Osteocyte (in vitro differentiated cells): ENCODE measurements at places on chromosomes 7 and 10. TPM values are rescaled to one million over a fixed set of nuclear protein-coding genes. Genes with fewer than 3 reads are reported as not detected.

Gene ENKUR
- 0.62 and 1.6 TPM in 2 replicates for total RNA-seq

Gene CFTR
- total RNA-seq, result not detected in 2 replicates

Gene NXPH1
- not detected in 2 replicates for total RNA-seq

Gene BICC1
- total RNA-seq, result 39.4 and 41.0 TPM in 2 replicates

Gene BUB3
- total RNA-seq, result 84.4 and 97.0 TPM in 2 replicates

- H3K4me1 ChIP-seq, result peaks cover 50% of the 10 kb centered on the region
- H3K4me3 ChIP-seq, result peak overlapping the region; percentile 88
- DNase-seq, result no peak
- H3K36me3 ChIP-seq, result peaks cover 25% of the 10 kb centered on the region
- H3K27ac ChIP-seq, result peak overlapping the region; percentile 90
- no peaks in the 10 kb centered on the region for H3K27me3 ChIP-seq
These were observed 745 bp downstream of the YWHAG start for GRCh38 chr7:76358011-76358480.

- no peaks in the 10 kb centered on the region for H3K36me3 ChIP-seq
- no peak for DNase-seq
- peaks cover 70% of the 10 kb centered on the region for H3K27me3 ChIP-seq
- no peaks in the 10 kb centered on the region for H3K4me1 ChIP-seq
- no peak overlapping the region for H3K27ac ChIP-seq
- H3K4me3 ChIP-seq, result no peak overlapping the region
These were observed 125.5 kb upstream of the PODXL start for GRCh38 chr7:131681961-131682360.

GRCh38 chr7:144834641-144835144 is 1.2 kb downstream of the TPK1 start:
- H3K36me3 ChIP-seq, result no peaks in the 10 kb centered on the region
- H3K4me3 ChIP-seq, result peak overlapping the region; percentile 93
- H3K4me1 ChIP-seq, result peaks cover 8% of the 10 kb centered on the region
- peak overlapping the region; percentile 91 for H3K27ac ChIP-seq
- no peaks in the 10 kb centered on the region for H3K27me3 ChIP-seq
- no peak for DNase-seq

DNA sequence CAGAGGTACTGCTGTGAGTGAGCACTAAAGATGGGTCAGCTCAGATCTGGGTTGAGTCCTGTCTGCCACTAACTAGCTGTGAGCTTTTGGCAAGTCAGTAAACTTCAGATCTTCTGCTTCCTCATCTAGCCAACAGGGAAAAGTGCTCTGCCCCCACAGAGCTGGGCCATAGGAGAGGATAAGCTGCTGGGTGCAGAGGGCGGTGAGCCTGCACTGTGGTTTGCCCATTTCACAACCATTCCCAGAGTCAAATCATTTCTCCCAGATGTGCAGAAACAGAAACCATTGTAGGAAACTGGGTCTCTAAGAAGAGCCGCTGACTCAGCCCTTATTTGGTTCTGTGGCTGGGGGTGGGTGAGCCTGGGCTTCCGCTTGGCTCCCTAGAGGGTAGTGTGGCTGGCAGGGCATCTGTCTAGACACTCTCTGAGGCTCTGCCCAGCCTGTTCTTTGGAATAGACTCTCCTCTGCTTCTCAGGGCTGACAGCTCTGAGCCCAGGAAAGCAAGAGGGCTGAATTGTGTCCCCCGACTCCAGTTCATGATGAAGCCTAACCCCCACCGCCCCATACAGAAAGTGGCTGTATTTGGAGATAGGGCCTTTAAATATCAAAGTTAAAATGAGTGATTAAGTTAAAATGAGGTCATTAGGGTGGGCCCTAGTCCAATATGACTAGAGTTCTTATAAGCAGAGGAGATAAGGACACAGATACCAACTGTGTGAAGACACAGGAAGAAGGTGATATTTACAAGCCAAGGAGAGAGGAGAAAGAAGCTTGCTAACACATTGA is 29.5 kb upstream of the ARHGAP22 start:
- H3K27ac ChIP-seq, result peak overlapping the region; percentile 69
- H3K4me1 ChIP-seq, result peaks cover 31% of the 10 kb centered on the region
- H3K27me3 ChIP-seq, result peaks cover 7% of the 10 kb centered on the region
- peak; percentile 84 for DNase-seq

GRCh38 chr7:151076863-151077704 is 3.5 kb downstream of the FASTK start:
- DNase-seq, result no peak
- H3K27me3 ChIP-seq, result no peaks in the 10 kb centered on the region
- H3K27ac ChIP-seq, result peak overlapping the region; percentile 47
- peaks cover 33% of the 10 kb centered on the region for H3K4me1 ChIP-seq

- no peaks in the 10 kb centered on the region for H3K27me3 ChIP-seq
- peaks cover 6% of the 10 kb centered on the region for H3K4me1 ChIP-seq
- no peak overlapping the region for H3K27ac ChIP-seq
- DNase-seq, result no peak
- no peaks in the 10 kb centered on the region for H3K36me3 ChIP-seq
These were observed 61.1 kb downstream of the GNAT3 start for GRCh38 chr7:80450621-80451308.

DNA sequence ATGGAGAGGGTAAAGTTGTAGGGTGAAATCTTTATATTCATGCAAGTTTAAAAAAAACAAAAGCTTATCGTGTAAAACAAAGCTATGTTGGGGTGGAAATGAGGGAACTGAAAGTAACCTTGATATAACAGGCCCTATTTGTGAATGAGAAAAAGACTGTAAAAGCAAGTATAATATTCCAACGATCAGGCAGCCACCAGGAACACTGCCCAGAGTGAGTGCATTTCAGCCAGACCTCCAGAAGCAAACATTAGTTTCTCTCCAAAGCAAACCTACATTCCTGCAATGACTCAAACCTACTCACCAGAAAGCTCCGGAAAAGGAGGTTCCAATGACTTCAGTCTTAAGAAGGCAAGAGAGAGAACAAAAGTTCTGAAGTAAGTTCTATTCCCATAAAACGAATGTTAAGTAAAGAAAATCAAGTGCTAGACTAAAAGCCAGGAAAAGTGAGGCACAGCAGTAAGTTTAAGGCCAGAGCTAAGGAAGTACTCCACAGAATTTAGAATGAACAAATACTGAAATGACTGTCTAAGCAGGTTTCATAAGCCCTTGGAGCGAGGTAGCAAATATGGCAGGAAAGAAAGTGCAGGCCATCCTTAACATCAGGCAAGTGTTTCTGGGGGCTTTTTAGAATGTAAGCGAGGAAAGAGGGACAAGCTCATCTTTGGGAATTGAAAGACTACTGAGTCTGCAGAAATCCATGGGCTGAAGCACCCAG is 493.1 kb downstream of the XPNPEP1 start:
- DNase-seq, result no peak
- H3K4me1 ChIP-seq, result no peaks in the 10 kb centered on the region
- no peak overlapping the region for H3K27ac ChIP-seq
- peaks cover 5% of the 10 kb centered on the region for H3K27me3 ChIP-seq

DNA sequence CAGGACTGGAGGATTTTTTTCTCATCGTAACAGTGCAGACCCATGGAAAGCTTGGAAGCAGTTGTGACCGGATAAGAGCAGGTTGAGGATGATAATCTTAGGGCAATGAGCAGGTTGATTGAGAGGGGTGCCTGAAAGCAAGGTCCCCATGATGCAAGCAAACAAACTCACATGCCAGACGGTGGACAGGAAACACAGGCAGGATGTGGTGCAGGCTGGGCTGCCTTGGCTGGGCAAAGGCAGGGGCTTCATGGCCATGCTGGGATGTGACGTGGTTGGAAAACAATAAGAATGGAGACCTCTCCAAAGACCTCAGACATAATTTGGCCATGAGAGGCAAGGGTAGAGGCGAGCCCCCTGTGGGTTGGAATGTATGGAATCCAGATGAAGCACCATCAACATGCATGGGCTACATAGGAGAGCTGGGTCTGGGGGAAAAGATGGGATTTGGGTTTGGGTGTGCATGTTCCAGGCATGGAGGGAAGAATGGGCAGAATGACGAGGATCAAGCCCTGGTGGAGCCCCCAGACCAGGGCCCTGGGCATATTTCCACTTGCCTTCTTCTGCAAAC is 58.3 kb downstream of the IKZF1 start:
- no peak overlapping the region for H3K4me3 ChIP-seq
- H3K27ac ChIP-seq, result no peak overlapping the region
- H3K27me3 ChIP-seq, result no peaks in the 10 kb centered on the region
- H3K4me1 ChIP-seq, result no peaks in the 10 kb centered on the region

DNA sequence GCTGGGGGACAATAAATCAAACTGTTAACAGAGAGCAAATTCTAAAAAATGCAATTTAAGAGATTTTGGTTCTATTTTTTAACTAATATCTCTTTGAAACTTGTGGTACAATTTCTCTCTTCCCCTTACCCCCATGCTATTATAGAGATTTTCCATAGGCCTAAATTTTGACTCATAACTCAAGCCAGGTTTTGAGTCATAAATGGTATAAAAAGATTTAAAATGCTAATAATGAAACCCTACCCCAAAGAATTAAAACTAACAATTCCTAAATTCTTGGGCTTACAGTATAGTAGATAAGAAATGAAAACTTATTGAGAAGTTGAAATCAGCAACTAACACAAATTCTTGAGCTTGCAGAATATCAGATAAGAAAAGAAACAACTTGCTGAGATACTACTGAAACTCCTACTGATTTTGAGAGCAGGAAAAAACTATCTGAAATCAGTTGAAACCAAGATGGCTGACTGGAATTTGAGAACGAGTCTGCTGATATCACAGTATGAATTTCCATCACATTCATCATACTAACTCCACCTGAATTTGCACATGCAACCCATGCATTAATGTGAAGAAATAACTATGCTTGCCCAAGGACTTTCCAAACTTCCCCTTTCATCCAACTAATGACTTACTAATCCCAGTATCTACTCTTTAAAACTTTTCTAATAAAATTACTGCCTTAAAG is 36.3 kb downstream of the POT1 start:
- H3K4me3 ChIP-seq, result no peak overlapping the region
- DNase-seq, result no peak

- peaks cover 22% of the 10 kb centered on the region for H3K36me3 ChIP-seq
- H3K4me3 ChIP-seq, result no peak overlapping the region
- DNase-seq, result no peak
- no peaks in the 10 kb centered on the region for H3K27me3 ChIP-seq
- H3K4me1 ChIP-seq, result peaks cover 29% of the 10 kb centered on the region
These were observed 8.8 kb downstream of the TRIM8 start for GRCh38 chr10:102653060-102653459.

- DNase-seq, result no peak
- no peak overlapping the region for H3K27ac ChIP-seq
- H3K4me1 ChIP-seq, result peaks cover 58% of the 10 kb centered on the region
- no peak overlapping the region for H3K4me3 ChIP-seq
- H3K27me3 ChIP-seq, result no peaks in the 10 kb centered on the region
- H3K36me3 ChIP-seq, result peaks cover 10% of the 10 kb centered on the region
These were observed 60.9 kb downstream of the MAD1L1 start for GRCh38 chr7:2171855-2172254.

DNA sequence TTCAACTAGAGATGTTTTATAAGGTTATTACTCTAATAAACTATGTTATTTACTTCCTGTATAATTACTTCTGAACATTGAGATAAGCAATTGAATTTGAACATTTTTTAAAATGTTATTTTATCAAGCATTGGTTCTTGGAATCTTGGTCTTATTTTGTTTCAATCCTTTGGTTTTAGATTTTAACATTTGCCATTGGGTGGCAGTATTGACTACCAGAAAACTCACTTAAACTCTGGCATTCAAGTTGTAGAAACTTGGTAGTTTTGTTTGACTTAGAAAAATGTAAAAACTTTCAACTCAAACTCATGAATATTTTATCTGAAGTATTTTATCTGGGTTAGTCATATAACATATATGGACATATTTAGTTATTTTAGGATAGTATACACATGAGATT is 48.1 kb downstream of the ATRNL1 start:
- DNase-seq, result no peak
- H3K27ac ChIP-seq, result no peak overlapping the region
- peaks cover 4% of the 10 kb centered on the region for H3K36me3 ChIP-seq
- H3K4me3 ChIP-seq, result no peak overlapping the region

DNA sequence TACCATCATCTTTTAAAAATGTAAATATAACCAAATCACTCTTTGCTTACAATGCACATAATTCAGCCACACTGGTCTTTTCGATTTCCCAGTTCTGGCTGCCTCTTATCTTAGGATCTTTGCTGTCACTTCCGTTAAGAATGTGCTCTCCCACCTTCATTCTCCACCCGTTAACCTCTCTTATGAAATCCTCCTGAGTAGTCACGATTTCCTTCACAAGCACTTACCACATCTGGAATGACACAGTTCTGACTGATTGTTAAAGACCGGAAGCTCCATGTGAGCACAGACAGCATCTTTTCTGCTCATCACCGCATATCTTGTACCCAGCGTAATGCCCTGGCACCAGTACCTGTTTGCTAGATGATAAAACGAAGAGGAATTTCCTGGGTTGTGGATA is 84.3 kb downstream of the CUL2 start:
- no peak overlapping the region for H3K4me3 ChIP-seq
- H3K4me1 ChIP-seq, result peaks cover 11% of the 10 kb centered on the region

DNA sequence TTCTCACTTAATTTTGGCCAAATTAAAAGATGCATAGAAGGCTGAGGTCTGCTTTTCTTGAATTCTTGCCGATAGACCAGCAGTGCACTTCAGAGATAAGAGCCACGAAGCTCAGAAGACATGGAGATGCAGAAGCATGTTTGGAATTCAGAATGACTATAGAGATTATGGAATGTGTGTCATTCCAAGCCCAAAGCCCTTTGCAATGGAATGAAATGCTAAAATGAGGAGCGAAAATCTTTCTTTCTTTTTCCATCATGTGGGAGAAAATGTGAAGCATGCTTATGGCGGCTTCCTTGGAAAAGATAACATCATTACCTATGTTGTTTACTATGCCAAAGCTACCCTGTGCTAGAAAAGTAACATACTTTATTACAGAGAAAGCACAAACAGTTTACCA is 257.0 kb upstream of the RNF32 start:
- H3K36me3 ChIP-seq, result no peaks in the 10 kb centered on the region
- H3K4me1 ChIP-seq, result no peaks in the 10 kb centered on the region
- no peak overlapping the region for H3K27ac ChIP-seq
- H3K27me3 ChIP-seq, result no peaks in the 10 kb centered on the region

DNA sequence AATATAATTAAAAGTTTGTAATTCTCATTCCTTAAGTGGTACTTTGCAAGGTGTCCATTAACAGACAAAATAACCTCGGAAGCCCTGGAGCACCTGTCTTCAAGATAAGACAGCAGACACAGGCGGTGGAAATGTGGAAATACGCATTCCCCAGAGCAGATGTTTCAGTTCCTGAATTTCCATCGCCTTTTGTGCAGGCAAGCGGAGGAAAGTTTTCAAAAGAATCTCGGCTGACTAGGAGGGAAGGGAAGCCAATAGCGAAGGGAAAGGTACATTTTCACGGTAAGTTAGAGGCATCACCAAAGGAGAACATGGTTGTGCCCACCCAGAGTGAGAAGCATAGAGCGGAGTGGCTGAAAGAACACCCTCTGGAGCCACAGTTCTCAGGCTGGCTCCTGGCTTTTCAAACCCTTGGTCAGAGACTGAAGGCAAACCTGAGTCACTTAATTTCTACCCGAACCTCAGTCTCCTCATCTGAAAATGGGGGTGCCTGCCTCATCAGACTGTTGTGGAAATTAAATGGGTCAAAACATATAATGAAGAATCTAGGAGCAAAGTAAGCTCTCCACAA is 13.6 kb downstream of the CPA1 start:
- H3K27ac ChIP-seq, result no peak overlapping the region
- peaks cover 50% of the 10 kb centered on the region for H3K4me1 ChIP-seq
- no peak for DNase-seq
- H3K27me3 ChIP-seq, result no peaks in the 10 kb centered on the region
- H3K36me3 ChIP-seq, result peaks cover 3% of the 10 kb centered on the region

- H3K36me3 ChIP-seq, result no peaks in the 10 kb centered on the region
- H3K27me3 ChIP-seq, result peaks cover 31% of the 10 kb centered on the region
- no peak overlapping the region for H3K4me3 ChIP-seq
- H3K27ac ChIP-seq, result no peak overlapping the region
- no peaks in the 10 kb centered on the region for H3K4me1 ChIP-seq
These were observed 13.9 kb upstream of the ANTXRL start for GRCh38 chr10:46272863-46273415.
